ENCODE measurements at places on chromosomes 13 and 19. TPM values are rescaled to one million over a fixed set of nuclear protein-coding genes. Genes with fewer than 3 reads are reported as not detected.

- DNase-seq: no peak
- no peaks in the 10 kb centered on the region for H3K4me1 ChIP-seq
- no peaks in the 10 kb centered on the region for H3K27me3 ChIP-seq
- H3K4me3 ChIP-seq: no peak overlapping the region
Measured at GRCh38 chr19:45848922-45849321, 14.0 kb downstream of the SYMPK start.

Gene RPS28
- total RNA-seq: 2,379 TPM

DNA sequence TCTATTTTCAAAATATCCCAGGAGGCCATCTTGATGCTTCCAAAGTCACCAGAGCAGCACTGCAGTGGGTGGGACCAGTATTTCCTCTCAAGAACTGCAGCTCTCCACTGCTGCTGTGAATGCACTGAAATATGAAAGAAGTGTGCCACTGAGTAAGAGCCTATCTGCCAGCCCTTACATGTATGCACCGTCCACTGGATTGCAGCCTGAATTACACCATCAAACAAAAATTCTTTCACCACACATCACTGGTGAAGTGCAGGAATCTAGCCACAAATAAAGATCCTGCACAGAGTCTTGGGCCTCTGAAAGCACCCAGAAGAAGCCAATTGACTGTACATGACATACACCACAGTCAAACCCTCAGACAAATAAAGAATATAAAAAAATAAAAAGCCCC, 249.0 kb downstream of the LHFPL6 start:
- no peak overlapping the region for H3K4me3 ChIP-seq
- H3K4me1 ChIP-seq: no peaks in the 10 kb centered on the region
- no peaks in the 10 kb centered on the region for H3K36me3 ChIP-seq
- no peak for DNase-seq
- H3K27ac ChIP-seq: no peak overlapping the region

- H3K4me3 ChIP-seq: no peak overlapping the region
- H3K4me1 ChIP-seq: no peaks in the 10 kb centered on the region
- H3K27me3 ChIP-seq: no peaks in the 10 kb centered on the region
- DNase-seq: no peak
- H3K27ac ChIP-seq: no peak overlapping the region
- H3K36me3 ChIP-seq: no peaks in the 10 kb centered on the region
Measured at GRCh38 chr13:113794764-113795173, 35.7 kb downstream of the TMEM255B start.

Gene ZNF85
- total RNA-seq: 2.5 TPM

GRCh38 chr19:17803264-17803896, 8.4 kb downstream of the B3GNT3 start:
- peaks cover 4% of the 10 kb centered on the region for H3K4me1 ChIP-seq
- peaks cover 1% of the 10 kb centered on the region for H3K36me3 ChIP-seq
- H3K27me3 ChIP-seq: no peaks in the 10 kb centered on the region
- no peak overlapping the region for H3K27ac ChIP-seq
- DNase-seq: no peak

GRCh38 chr13:31048521-31048920, 113.2 kb downstream of the HSPH1 start:
- peaks cover 57% of the 10 kb centered on the region for H3K4me1 ChIP-seq
- no peak for DNase-seq
- no peaks in the 10 kb centered on the region for H3K36me3 ChIP-seq
- H3K27ac ChIP-seq: no peak overlapping the region

All from HCT116 (cell line).